ENCODE measurements at places on chromosomes 4 and X.

GRCh38 chrX:111259559-111259958, 10.7 kb downstream of the CAPN6 start:
- DNase-seq: no peak

DNA sequence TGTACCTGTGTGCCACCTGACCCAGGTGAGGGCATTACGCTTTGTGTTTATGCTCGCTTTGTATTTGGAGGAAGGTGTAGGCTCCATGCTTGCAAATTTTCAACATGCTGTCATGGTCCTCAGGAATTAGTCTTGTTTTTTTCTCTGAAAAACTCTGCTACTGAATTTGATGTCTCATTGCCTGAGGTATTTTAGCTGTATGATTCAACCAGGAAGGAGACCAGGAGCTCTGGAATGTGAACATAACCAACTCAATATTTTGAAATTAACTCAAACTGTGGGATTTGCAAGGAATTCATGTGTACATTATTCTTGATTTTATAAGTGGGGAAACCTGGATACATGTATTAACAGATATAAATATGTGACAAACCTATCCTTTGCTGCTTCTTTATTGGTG, 134.1 kb downstream of the SLC4A4 start:
- DNase-seq: no peak

DNA sequence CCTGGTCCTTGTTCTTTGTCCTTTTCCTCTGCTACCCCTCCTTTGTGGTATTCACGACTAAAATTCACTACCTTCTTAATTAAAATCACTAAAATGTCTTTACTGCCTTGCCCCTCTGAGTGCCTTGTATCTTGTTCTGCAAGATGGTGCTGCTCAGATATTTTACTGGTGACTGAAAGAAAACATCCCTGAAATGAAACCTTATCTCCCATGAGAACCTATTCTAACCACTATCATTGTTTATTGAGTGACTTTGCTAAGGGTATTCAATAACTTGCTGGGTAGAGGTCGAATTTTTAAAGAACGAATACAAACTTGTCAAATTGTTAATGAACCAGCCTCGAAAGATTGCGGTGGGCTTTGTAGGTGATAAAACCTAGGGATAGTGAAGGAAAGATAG, 52.8 kb downstream of the SPRY1 start:
- DNase-seq: no peak

DNA sequence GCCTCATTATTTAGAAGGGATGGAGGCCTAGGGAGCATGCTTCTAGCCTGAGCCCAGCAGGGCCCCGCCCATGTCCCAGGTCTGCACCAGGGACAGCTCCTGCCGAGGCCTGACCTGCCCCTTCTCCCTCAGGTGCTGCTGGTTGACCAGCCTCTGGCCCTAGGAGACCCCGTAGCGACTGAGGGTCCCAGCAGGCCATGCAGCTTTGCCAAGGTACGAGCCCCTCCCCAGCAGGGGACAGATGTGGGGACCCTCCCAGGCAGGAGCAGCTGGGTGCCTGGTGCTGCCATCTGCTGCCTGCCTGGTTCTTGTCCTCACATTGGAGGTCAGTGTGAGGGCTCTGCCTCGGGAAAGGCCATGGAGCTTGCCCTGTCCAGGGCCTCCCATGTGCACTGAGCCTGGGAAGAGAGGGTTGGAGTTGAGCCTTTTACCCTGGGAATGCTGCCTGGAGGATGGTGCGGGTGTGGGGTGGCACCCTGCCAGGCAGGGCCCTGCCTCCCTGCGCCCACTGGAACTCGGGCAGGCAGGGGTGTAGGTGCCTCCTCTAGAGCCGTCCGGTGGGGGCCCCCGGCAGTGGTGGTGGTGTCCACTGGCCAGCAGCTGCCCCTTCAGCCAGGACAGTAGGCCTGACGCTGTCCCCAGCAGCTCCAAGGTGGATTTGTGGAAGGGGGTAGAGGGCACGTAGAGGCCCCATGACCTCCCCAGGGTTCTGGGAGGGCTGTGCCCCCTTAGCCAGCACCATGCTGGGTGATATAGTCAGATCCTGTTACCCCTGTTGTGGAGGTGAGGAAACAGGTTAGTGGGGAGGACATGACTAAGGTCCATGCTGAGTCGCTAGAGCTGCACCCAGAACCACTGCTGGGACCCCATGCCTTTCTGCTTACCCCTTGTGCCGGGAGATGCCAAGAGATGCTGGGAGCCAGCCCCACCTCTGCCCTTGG, 2.2 kb upstream of the MSANTD1 start:
- DNase-seq: no peak

- DNase-seq: no peak
Measured at GRCh38 chr4:147794787-147795413, 63.0 kb downstream of the ARHGAP10 start.

DNA sequence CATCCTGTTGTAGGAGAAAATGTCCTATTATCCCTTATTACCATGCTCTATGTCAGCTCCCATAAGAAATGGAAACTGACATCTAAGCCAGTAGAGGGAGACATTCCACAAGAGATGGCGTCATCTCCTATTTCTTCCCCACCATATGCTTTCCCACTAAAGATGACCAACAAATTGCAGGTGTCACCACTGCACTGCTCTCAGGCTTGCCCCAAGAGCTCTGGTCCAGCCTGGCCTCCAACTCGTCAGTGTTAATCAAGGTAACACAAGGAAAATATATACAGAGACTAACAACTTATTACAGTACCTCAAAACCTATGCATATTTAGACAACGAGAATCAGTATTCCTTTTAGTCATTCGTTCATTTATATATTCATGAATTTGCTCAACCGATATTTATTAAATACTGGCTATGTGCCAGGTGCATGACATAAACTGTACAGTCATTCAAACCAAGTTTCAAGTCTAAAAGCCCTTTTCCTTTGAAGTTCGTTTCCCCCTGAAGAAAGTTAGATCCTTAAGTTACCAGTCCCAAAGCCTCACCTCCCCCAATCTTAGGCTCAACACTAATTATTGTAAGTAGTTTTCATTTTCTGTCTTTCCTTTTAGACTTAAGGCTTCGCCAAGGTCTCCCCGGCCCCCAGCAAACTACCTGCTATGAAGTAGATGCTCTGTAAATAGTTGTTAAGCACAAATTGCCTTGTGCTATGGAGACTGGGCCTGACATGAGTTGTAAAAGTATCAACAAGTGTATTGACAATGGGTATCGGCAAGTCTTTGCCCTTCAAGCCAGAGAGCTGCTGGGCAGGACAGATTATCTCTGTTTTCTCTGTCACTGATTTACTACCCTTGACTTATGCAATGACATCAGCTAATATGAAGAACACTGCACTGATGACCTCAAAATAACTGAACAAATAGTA, 3.1 kb upstream of the FGB start:
- DNase-seq: no peak

- no peak for DNase-seq
Measured at GRCh38 chrX:32495855-32496254, 715.5 kb downstream of the DMD start.

DNA sequence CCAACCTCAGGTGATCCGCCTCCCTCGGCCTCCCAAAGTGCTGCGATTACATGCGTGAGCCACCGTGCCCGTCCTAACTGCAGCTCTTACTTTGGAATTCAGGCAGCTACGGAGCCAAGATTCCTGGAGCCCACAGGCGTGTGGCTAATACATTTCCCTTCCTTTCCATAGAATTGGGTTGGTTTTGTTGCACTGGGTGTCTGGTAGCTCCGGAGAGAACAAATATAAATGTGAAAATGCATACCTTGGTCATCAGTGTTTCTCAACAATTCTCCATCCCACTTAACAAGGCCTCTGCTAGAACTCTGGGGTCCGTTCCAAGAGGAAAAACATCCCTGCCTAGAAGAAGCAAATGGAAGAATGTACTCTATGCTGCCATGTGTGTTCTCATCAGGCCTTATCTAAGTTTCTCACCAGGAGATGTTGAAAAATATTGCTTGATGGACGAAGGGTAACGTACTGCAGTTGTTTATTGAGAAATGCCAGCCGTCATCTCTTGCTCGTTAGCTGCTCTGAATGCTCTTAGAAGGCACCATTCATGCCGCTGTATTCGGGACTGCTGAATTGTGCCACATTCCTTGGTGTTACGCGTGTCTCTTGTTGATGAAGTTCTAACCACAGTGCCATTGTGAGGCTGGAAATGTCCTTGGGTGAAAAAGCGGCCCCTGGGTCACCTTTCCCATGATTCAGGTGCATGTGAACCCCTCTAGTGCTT, 50.5 kb upstream of the CD99 start:
- DNase-seq: no peak

GRCh38 chrX:155997436-155997835, at the start of gene IL9R:
Gene IL9R, plus strand, starts transcription at chrX:155997696. Its CDS starts 64 bp downstream, at chrX:155997760.
- DNase-seq: peak; percentile 27

DNA sequence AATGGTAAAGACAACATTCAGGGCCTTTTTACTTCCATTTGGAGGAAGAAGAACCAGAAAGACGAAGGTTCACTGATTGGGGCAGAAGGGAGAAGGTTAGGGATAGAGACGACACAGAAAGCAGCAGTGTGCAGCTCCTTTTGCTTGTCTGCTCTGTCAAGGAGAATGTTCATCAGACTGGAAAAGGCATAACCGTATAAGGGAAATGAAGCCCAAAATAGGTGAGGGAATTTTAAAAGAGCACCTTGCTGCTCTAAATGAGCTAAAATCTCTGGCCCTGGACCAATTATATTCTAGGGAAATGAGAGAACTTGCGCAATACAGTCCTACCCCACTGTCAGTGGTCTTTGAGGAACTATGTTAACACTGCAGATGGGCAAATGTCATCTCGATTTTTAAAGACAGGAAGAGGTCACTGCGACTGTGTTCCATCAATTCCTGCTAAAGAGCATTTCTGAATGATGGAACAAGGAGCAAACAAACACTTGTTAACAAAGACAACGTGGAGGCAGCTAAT, 909.8 kb upstream of the FTHL17 start:
- DNase-seq: no peak

DNA sequence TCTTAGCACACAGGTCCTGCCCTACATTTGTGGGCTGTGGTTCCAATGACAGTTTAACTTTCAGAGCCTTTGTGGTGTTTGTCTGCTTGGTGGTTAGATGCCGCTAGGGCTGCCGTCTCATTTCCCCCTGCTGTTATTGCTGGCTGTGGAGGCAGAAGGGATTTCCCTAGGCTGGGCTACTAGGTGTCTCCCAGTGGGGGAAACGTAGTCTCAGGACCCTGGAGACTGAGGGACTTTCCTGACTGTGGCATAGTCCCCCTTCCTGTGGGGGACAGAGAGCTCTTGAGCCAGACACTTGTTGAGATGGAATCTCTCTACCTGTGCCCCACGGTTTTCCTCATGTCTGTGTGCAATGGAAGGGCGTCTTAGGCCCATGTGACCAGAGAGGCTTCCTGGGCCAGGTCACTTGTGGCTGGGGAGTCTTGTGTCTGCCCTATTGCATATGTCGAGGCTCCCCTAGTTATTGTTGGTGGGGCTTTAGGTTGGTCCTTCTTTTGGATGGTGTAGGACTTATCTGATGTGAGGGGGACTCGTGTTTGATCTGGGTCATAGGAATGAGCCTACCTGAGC, 68.2 kb downstream of the ARHGAP10 start:
- peak; percentile 61 for DNase-seq

DNA sequence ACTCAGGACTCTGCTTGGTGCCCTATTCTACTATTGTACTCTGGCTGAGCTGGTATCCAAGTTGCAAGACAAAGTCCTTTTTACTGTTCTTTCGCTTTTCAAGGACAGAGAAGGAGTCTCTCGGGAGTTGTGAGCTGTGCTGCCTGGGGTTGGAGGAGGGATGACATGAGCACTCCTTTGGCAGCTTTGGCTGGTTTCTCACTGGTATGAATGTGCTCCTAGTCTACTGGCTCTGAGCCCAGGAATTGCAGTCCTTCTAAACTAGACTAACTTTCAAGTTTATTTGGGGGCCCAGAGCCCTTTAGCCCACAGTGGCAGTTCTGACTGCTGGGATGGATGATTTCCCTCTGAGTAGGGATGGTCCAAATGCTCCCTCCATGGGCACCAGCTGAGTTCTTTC, 997.1 kb downstream of the RAB28 start:
- DNase-seq: no peak

GRCh38 chrX:50211510-50211909, 6.9 kb downstream of the CCNB3 start:
- no peak for DNase-seq

DNA sequence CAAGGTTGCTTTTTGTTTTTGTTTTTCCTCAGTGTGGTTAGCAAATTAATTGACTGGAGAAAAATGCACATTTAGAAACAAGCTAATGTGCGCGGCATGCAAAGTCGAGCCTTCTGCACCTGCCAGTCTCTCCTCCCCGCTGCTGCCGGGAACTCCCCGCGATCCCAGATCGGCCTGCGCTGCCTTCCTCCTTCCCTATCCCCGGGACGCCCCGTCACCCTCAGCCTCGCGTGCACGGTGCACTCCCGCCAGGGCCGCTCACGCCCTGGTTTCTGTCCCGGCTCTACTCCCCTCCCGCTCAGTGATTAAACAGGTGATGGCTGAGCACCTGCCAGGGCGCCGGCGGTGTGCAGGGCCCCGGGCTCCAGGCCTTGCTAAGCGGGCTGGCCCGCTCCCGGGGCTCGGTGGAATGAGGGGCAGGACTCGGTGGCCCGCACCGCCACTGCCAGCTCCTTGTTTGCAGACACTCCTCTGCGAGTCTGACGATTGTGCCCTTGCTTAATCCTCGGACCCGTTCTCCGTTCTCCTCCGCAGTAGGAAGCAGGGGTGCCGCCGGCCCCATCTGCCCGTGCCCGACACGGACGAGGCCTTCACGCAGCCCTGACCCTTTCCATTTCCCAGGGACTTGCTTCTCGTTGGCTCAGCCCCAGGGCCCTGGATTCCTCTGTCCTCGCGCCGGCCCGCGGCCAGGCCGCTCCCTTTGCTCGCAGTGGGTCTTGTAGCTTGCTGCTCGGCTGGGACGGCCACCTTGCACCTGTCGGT, 143.4 kb downstream of the TRIML1 start:
- DNase-seq: no peak

DNA sequence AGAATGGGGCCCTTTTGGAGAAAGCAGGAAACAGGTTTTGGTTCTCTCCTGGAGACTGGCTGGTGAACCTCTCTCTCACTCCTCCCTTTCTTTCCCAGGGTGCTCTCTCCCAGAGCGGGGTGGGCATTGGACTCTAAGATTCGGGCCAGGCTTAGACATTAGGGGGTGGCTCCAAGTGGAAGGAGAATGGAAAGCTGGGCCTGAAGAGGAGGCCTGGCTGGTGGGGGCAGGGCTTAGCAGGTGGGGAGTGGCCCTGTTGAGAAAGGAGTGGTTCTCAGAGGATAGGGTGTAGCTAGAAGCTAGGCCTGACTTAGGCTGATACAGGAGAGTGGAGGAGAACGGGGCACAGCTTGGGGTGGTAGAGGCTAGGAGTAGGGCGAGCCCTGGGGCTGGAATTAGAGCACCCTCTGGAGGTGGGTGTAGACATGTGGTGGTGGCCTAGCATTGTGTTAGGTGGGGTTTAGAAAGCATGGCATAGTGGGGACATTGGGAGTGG, 5.7 kb downstream of the PLP2 start:
- peak; percentile 24 for DNase-seq
